ENCODE measurements at places on chromosomes 13 and 19.
A peak's percentile ranks its signal among the peaks of the same experiment; 100 is the strongest.

GRCh38 chr13:80093888-80094287 lies 247.0 kb downstream of the SPRY2 start:
- no peak for DNase-seq

- DNase-seq: no peak
Measured at GRCh38 chr13:41299316-41300094, 11.6 kb upstream of the NAA16 start.

GRCh38 chr13:113935001-113935844 lies 38.7 kb downstream of the C13orf46 start:
- DNase-seq: no peak

DNA sequence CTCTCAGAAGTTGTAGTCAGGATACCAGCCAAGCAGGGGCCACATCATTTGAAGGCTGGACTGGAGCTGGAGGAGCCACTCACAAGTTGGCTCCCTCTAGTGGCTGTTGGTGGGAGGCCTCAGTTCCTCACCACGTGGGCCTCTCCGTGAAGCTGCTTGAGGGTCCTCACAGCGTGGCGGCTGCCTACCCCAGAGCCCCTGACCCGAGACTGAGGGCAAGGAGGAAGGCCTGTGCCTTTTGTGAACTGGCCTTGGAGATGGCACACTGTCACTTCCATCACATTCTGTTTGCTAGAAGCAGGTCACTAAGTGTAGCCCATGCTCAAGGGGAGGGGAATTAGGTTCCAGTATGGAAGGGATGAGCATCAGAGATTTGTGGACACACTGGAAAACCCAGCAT lies 14.6 kb downstream of the GNA11 start:
- DNase-seq: peak; percentile 66

- DNase-seq: no peak
Measured at GRCh38 chr13:73054712-73055111, 4.1 kb upstream of the KLF5 start.

Measured in hematopoietic multipotent progenitor cell treated with erythropoietin and hydrocortisone succinate and interleukin-3 and kit ligand, for 17 days (in vitro differentiated cells).